ENCODE measurements at places on chromosomes 6 and 20. TPM values are rescaled to one million over a fixed set of nuclear protein-coding genes. Genes with fewer than 3 reads are reported as not detected.
A peak's percentile ranks its signal among the peaks of the same experiment; 100 is the strongest.

- DNase-seq, result no peak
Measured at GRCh38 chr6:98812220-98812619, 22.2 kb upstream of the POU3F2 start.

DNA sequence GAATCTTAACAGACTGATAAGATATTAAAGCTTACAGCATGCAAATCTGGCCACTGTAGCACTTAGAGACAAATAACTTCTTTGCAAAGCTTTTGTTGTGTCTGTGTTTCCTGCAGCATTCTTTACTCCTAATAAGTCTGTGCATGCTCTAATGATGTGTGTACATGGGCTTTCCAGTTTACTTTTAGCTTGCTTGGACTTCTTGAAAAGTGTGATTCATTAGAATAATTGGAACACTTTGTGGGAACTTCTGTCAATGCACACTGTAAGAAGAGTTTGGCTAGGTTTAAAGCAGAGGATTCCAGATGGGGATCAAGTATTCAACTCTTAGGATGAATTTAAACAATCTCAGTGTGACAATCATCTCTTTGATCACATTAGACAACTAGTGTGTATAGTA is 22.1 kb upstream of the TINAG start:
- no peak for DNase-seq

DNA sequence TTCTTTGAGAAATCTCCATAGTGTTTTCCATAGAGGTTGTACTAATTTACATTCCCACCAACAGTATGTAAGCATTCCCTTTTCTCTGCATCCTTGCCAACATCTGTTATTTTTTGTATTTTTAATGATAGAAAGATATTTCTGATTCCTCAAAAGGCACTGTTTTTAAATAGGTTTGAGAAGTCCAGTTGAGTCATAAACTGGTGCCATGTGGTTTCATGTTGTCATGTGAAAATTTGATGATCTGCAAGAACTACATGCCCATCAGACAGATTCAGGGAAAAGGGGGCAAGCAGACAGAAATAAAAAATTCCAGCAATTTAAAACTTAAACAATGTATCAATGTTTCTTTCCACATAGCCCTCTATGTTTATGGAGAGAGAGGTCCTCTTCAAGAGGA is 227.5 kb downstream of the KCNQ5 start:
- DNase-seq, result no peak

TDP2 gene
- 25.3 TPM for total RNA-seq

GRCh38 chr20:34538671-34539123 is 19.8 kb upstream of the MAP1LC3A start:
- DNase-seq, result peak; percentile 29

- no peak for DNase-seq
Measured at GRCh38 chr6:93123585-93123984, 295.8 kb downstream of the EPHA7 start.

ZNF165 gene
- 0.71 TPM for total RNA-seq

DPPA5 gene
- not detected for total RNA-seq

Data from Daoy (cell line).